Heart right ventricle (tissue), 16 donors: ENCODE measurements at places on chromosomes 1 and 21. TPM values are rescaled to one million over a fixed set of nuclear protein-coding genes. Genes with fewer than 3 reads are reported as not detected.

MYOG gene
- total RNA-seq = not detected

GRCh38 chr1:1024771-1025699 is 5.1 kb downstream of the AGRN start:
- no peaks in the 10 kb centered on the region for H3K36me3 ChIP-seq
- DNase-seq = no peak
- peak overlapping the region; percentile 46 for H3K27ac ChIP-seq
- peak overlapping the region; percentile 15 for H3K4me3 ChIP-seq

GRCh38 chr1:22536506-22536905 is 26.8 kb upstream of the EPHA8 start:
- DNase-seq = no peak
- no peak overlapping the region for H3K27ac ChIP-seq
- no peaks in the 10 kb centered on the region for H3K27me3 ChIP-seq
- H3K36me3 ChIP-seq = no peaks in the 10 kb centered on the region

GRCh38 chr21:45545691-45546531 is 3.7 kb upstream of the SLC19A1 start:
- no peaks in the 10 kb centered on the region for H3K27me3 ChIP-seq
- H3K27ac ChIP-seq = no peak overlapping the region
- H3K4me3 ChIP-seq = no peak overlapping the region
- no peaks in the 10 kb centered on the region for H3K36me3 ChIP-seq
- peaks cover 14% of the 10 kb centered on the region for H3K4me1 ChIP-seq

DNA sequence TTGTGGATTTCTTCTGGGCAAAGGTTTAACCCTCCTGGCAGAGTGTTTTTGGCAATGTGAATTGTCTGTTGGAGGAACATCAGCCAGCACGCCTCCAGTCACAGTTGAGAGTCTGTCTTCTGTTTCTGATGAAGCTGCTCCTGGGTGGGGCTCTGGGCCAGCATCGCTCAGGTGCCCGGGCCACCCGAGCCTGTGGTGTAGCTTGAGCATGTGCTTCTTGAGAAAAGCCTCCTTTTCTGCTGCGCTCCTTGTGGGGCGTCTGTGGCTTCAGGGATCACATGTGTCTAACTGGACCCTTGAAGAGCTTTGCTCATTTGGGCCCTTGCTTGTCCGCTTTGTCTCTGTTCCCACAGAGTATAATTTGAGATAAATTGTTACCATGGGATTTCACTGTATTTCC is 7.2 kb downstream of the RER1 start:
- peaks cover 14% of the 10 kb centered on the region for H3K4me1 ChIP-seq
- no peak for DNase-seq
- no peak overlapping the region for H3K4me3 ChIP-seq
- no peak overlapping the region for H3K27ac ChIP-seq
- no peaks in the 10 kb centered on the region for H3K27me3 ChIP-seq
- H3K36me3 ChIP-seq = peaks cover 95% of the 10 kb centered on the region

- H3K36me3 ChIP-seq = peaks cover 94% of the 10 kb centered on the region
- H3K4me3 ChIP-seq = no peak overlapping the region
- H3K27me3 ChIP-seq = no peaks in the 10 kb centered on the region
- DNase-seq = no peak
Measured at GRCh38 chr1:235726557-235726956, 77.0 kb upstream of the GNG4 start.

- no peaks in the 10 kb centered on the region for H3K36me3 ChIP-seq
- no peak overlapping the region for H3K27ac ChIP-seq
- no peaks in the 10 kb centered on the region for H3K27me3 ChIP-seq
- H3K4me1 ChIP-seq = no peaks in the 10 kb centered on the region
Measured at GRCh38 chr1:191206513-191207207, 729.0 kb upstream of the BRINP3 start.
